ENCODE measurements at places on chromosomes 16 and 17.

- peak; percentile 7 for DNase-seq
Observed at GRCh38 chr17:35947156-35947585, 3.7 kb upstream of the LYZL6 start.

GRCh38 chr17:68200689-68201417 lies 47.0 kb upstream of the AMZ2 start:
- DNase-seq, result peak; percentile 51

DNA sequence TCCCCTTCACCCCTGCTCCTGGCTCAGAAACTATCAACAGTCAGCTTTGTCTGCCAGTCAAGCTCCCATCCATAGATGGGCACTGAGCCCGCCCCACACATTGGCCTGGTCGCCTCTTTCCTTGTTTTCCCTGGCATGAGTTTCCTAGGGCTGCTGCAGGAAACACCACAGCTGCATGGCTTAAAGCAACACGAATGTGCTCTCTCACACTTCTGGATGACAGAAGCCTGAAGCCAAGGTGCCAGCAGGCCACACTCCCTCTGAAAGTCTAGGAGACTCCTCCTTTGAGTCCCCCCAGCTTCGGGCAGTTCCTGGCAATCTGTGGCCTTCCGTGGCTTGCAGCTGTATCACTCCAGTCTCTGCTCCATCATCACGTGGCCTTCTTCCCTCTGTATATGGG lies 69.9 kb downstream of the TBC1D16 start:
- DNase-seq, result no peak

GRCh38 chr16:2150418-2151187 lies 2.2 kb downstream of the RAB26 start:
- no peak for DNase-seq

DNA sequence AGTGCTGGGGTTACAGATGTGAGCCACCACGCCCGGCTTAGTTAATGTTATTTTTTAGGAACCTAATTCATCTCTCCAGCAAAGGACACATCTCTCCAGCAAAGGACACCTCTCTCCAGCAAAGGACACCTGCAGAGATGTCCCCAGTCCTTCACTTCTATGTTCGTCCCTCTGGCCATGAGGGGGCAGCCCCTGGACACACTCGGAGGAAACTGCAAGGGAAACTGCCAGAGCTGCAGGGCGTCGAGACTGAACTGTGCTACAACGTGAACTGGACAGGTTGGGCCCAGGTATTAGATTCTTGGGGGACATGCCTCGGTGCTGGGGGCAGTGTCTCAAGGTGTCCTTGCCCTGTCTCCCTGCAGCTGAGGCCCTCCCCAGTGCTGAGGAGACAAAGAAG lies 4.7 kb downstream of the PFAS start:
- DNase-seq, result no peak

GRCh38 chr17:71273441-71273840 lies 847.4 kb upstream of the SOX9 start:
- DNase-seq, result no peak

DNA sequence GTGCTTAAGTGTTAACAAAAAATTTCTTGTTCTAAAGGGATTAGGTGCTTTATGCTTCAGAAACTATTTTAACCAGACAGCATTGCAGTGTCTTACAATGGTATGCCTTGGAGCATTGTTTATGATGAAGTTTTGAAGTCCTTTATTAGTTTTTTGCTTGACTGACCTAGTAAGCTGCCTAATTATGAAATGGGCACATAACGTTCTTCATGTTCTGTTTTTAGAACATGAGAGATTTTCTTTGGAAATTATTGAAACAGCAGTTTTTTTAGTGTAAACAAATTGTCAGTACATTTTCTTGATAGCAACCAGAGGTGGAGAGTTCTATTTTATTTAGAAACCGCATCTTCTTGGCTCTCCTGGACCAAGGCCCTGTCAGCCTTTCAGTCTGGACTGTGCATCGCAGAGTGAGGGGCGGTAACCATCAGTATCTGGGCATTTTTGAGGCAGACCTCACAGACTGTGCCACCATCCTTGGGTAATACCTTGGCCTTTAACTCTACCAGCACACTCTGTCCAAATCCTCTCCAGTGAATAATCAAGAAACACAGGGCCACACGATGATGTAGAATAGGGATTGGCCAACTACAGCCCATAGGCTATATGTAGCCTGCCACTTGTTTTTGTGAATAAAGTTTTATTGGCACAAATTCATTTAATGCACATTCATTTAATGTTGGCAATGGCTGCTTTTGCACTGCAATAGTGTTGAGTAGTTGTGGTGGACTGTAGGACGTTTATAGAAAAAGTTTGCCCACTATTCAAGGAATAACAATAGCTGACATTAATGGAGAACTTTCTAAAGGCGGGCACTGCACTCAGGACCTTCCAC lies 81.1 kb downstream of the VPS35L start:
- DNase-seq, result no peak

GRCh38 chr16:19860166-19861041 lies 24.2 kb downstream of the GPRC5B start:
- DNase-seq, result no peak

- DNase-seq, result no peak
Observed at GRCh38 chr16:17396762-17397498, 73.8 kb downstream of the XYLT1 start.

DNA sequence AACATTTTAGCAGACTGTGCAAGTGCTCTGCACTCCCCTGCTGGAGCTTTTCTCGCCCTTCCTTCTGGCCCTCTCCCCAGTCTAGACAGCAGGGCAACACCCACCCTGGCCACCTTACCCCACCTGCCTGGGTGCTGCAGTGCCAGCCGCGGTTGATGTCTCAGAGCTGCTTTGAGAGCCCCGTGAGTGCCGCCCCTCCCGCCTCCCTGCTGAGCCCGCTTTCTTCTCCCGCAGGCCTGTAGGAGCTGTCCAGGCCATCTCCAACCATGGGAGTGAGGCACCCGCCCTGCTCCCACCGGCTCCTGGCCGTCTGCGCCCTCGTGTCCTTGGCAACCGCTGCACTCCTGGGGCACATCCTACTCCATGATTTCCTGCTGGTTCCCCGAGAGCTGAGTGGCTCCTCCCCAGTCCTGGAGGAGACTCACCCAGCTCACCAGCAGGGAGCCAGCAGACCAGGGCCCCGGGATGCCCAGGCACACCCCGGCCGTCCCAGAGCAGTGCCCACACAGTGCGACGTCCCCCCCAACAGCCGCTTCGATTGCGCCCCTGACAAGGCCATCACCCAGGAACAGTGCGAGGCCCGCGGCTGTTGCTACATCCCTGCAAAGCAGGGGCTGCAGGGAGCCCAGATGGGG lies 3.1 kb downstream of the GAA start:
- no peak for DNase-seq

GRCh38 chr16:85898521-85899442 lies at the start of gene IRF8:
IRF8 (plus strand) TSS chr16:85899162; CDS start chr16:85903016, 3,854 bp downstream.
- DNase-seq, result peak; percentile 40

GRCh38 chr17:70076831-70077230 lies 1.8 kb downstream of the KCNJ16 start:
- DNase-seq, result no peak

DNA sequence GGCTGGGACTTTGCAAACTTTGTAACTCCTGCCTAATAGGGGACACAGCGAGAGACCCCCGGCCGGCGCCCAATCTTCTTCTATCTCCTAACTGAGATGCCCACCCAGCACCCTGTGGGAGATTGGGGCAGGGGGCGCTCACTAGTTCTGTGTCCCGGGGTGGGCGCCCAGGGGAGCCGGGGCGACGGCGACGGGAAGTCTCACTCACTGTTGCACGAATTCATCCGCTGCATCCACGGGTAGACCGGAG lies 3.9 kb upstream of the HOXB5 start:
- no peak for DNase-seq

DNA sequence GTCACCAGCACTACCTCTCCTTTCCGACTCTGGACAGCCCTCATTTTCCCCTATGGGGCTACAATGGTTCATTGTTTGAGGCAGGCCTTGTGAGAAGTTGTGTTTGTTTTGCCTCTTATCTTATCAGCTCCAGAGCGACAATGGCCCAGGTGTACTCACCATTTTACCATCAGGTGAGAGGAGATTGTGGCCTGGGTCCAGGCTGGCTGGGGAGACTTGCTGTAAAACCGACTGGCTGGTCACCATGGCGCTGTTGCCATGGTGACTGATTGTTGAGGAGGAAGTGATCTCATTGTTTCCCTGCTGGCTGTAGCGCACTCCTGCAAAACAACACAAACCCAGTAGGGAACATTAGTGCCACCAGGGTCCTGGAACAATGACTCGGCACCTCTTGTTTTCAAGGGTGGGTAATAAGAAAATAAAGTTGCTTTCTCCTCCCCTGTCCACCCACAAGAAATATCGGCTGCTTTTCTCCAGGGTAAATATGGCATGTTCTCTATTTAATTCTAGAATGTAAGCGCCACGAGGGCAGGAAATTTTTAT lies 34.4 kb downstream of the HNF1B start:
- DNase-seq, result no peak

- DNase-seq, result no peak
Observed at GRCh38 chr16:49012961-49013726, 268.5 kb downstream of the CBLN1 start.

GRCh38 chr17:27535178-27535928 lies 79.1 kb downstream of the KSR1 start:
- no peak for DNase-seq

GRCh38 chr16:86951831-86952598 lies 365.2 kb downstream of the C16orf95 start:
- no peak for DNase-seq

DNA sequence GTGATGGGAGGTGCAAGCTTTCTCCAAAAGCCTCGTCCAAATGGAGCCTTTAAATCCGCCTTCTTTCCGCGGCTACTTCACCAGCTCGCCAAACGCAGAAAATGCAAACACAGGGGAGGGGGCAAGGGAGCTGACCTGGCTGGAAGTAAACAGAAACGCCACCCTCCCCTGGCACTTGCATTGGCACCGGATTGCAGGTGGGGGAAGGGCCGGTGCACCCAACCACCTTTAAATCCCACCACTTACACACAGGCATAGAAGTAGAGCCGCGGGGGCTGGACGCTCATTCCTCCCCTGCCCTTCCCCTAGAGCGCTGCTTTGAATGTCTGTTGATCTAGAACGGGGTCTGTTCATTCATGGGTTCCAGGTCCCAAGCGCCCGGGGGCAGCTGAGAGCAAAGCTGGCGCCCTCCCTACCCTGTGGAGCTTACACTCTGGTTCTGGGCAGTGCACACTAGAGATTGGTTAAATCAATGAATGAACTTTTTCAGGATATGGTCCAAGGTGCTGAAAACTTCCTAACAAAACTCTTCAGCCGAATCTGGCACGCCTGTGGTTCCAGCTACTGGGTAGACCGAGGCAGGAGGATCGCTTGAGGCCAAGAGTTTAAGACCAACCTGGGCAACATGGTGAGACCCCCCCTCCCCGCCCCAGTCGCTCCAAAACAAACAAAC lies 920 bp upstream of the ZCCHC14 start:
- no peak for DNase-seq

DNA sequence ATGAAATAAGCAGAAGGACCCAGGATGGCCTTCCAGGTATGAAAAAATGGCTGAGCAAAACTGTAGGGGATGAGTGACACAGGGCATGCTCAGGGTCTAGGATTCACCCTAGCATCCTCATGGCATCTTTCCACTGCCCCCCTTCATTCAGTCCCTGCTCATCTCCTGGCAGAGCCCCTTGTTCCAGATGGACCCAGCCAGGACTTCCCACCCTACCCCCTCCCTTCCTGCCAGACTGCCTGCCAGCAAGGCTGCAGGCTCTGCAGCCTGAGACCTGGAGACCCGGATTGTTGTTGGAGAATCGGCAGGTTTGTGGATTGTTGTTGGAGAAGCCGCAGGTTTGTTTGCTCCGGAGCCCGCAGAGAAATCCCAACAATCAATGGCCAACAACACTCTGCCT lies 6.6 kb downstream of the SEZ6 start:
- no peak for DNase-seq

- no peak for DNase-seq
Observed at GRCh38 chr17:73132085-73132492, 32.7 kb upstream of the SSTR2 start.

- DNase-seq, result no peak
Observed at GRCh38 chr17:55926276-55926990, 175.6 kb downstream of the PCTP start.

DNA sequence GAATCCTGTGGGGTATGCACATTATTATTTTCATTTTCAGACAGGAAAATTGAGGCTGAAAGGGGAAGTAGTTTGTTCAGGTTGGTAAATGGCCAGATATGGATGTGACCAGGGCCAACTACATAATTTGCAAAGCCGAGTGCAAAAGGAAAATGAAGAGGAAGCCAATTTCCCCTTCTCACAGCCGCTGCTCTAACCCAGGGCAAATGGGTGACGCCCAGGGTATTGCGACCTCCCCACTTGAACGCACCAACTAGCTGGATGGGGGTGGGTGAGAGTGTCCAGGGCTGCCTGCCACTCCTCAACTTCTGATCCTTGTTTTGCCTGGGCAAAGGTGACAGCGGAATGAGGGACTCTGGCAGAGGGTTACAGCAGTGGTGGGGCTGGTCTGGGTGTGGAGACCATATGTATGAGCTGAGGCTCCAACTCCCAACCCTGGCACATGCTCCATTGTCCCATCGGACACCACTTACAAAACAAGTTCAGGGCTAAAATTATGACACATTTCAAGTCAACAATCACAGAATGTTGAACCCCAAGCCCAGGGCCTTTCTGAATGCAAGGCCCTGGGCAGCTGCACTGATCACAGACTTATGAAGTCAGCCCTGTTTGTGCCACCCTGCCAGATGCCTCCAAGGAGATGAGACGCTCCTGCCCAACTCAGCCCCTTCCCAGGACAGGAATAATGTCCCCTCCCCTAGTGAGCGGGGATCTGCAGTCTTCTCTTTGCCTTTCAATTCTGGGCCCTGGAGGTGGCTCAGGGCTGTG lies 1.7 kb downstream of the ANKRD40CL start:
- DNase-seq, result no peak

DNA sequence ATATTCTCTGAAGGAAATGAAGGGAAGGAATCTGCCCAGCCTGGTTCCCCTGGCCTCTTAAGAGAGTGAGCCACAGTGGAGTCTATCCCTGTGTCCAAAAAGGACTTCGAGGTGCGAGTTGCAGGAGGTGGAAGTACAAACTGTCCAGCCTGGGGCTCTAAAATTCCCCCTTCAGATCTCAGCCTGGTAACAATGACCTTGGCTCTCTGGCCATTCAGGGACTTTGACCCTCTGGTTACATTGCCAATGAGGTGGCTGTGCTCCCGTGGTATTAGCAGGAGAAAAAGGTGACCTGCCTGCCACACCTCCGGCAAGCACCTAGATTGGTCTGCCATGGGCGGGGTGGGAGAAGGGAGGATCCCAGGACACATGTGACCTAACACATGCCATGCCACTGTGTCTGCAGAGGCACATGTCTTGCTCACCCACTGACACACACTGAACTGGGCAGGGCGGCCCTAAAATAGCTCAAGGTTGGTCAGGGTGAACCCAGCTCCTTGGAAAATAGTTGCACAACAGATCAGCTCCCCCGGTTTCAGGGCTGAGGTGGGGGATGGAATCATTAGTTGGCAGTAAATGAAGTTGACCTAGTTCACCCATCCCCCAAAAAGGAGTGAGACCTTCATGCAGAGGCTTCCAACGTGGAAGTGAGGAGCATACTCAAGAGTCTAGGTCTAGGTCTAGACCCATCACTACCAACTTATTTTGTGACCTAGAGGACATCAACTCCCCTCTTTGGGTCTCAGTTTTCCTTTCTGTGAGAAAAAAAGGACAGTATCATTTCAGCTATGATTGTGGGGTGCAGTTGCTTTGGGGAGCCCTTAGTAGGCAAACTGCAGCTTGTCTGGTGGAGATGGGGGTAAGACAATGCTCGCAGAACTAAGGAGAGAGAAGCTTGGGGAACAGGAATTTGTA lies 2.2 kb downstream of the NR1D1 start:
- DNase-seq, result no peak
